ENCODE measurements at places on chromosomes 2 and 18.

- no peak for DNase-seq
These were observed 38.9 kb downstream of the ZNF516 start for GRCh38 chr18:76456018-76456750.

DNA sequence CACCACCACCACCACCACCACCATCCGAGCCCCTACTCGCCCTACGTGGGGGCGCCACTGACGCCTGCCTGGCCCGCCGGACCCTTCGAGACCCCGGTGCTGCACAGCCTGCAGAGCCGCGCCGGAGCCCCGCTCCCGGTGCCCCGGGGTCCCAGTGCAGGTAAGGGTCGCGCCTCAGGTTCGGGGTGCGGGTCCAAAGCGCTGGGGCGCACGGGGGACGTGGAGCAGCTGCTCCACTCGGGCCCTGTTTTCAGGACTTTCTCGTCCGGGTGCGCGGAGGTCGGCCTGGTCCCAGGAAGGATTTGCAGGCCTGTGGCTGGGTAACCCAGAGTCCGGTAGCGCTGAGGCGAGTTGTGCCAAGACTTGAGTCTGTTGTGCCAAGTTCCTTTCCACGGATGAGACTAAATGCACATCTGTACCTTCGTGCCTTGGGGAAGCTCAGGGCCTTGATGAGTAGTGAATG lies 2.8 kb downstream of the GATA6 start:
- DNase-seq: no peak

- no peak for DNase-seq
These were observed 343.2 kb downstream of the ALK start for GRCh38 chr2:29578084-29578598.

GRCh38 chr2:180222644-180223043 lies 215.5 kb upstream of the CWC22 start:
- no peak for DNase-seq

DNA sequence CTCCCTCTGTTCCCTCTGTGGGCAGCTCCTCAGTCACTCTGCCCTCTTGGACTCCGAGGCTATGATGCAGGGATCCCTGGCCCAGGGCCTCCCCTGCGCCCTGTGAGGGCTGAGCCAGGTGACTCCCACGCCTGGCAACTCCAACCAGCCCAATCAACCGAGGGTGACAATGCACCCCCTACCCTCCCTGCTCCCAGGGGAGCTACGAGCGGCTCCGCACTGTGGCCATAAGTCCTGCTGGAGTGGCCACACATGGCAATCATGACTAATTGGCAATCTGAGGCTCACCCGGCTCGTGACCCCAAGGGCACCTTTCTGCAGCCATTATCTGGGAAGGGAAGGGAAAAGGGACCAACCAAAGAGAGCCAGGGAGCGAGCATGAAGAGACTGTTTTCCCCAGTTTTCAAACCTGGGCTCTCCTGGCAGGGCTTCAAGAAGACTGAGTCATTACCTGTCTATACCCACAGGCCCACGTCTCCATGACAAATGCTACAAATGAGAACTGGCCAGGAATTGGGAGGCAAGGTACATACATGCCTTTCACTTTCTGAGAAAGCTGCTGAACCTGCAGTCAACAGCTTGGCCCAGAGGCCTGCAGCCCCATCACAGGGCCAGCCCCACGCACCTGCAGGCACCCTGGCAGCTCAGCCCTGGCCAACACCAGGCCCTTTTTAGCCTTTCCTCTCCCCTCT lies 45.1 kb downstream of the RPL31 start:
- no peak for DNase-seq

GRCh38 chr2:134134827-134135226 lies 119.0 kb upstream of the MGAT5 start:
- no peak for DNase-seq

DNA sequence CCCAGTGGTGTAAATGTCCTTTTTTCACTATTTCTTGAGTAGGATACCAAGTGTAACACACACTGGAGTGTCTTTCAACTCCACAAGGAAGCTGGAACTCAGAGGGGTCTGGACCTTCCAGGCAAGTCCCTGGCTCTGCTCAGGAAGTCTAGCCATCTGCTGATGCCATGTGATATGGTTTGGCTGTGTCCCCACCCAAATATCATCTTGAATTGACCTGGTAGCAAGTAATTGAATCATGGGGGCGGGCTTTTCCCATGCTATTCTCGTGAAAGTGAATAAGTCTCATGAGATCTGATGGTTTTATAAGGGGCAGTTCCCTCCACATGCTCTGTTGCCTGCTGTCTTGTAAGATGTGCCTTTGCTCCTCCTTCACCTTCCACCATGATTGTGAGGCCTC lies 99.4 kb upstream of the CDC42EP3 start:
- no peak for DNase-seq

DNA sequence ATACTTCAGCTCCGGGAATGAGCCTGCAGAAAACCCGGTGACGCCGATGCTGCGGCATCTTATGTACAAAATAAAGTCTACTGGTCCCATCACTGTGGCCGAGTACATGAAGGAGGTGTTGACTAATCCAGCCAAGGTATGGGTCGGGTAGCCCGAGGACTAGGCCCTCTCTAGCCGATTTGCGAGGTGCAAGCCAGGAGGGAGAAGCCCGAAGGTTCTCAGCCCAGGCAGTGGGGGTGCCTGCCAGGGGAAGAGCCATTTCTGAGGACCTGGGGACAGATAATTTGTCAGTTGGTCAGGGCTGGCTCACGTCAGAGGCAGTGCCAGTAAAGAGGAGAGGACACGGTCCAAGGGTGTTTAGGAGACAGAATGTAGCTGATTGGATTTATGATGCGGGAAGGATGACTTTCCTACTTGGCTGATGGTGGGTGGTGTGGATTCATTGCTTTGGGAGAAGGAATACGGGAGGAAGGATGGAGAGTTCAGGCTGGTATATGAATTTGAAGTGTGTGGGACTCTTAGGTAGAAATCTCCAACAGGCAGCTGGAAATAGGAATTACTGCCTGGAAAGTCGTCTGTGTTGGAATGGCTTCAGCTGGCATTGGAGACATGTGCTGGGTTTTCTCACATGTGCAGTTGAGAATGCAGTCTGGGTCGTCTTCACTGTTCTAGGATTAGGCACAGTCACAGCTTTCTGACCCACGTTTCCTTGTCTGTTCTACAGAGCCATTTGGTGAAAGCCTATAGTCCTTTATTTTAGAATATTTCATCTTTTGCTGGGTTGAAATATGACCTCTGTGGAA lies 874 bp downstream of the NDUFAF7 start:
- DNase-seq: no peak

- DNase-seq: no peak
These were observed 126.3 kb upstream of the SERTAD2 start for GRCh38 chr2:64780041-64780440.

DNA sequence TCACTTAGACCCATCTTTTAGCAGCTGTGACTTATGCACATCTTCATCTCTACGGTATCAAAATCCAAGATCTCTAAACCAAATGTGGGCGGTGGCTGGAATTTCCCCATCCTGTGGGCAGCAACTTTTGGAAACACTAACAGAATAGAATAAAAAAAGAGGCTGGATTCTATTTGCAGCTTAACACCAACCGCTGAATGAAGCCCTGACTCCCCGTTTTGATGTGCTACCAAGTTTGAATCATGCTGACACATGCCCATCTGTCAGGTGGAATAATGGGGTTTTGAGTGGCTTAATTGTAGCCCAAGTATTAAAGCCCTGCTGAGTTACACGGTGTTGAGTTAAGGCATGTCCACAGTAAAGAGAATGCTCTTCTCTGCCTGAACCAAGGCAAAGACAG lies 165.2 kb downstream of the MTCL1 start:
- DNase-seq: no peak

- no peak for DNase-seq
These were observed 20.7 kb downstream of the B3GNT2 start for GRCh38 chr2:62216616-62217015.

- no peak for DNase-seq
These were observed 154.6 kb downstream of the OSR1 start for GRCh38 chr2:19203866-19204265.

GRCh38 chr18:55362303-55362702 lies 225.7 kb downstream of the TCF4 start:
- no peak for DNase-seq

DNA sequence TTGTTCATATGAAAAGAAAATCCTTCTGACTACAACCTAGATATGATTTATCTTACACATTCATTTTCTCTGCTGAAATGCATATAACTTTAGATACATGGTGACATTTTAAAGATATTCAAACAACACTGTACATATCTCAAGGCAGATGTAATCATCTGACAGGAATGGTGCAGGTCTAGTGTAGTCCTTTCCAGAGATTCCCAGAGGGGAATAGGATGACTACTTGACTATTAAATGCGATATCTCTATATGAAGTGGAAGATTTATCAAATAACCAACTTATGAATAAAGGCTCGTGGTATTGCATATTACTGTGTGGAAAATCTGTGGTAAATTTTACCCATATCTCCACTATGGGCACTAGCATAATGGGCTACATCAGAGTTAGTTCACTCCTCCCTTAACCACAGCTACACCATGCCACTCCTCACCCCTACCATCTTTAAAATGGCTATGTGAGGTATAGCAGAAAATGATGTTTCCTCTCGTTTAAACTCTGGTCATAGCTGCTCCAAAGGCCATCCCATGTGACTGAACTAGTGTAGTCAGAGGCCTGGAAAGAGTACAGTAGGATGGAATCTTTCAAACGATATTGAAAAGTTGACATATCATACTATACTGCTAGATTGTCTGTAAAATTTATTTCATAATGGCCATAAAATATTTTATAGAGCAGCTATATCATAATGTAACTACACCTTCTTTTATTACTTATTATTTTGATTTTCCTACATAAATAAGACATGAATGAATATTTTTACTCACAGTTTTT lies 9.1 kb upstream of the ITPRID2 start:
- DNase-seq: no peak

GRCh38 chr2:6650311-6650710 lies 215.4 kb downstream of the CMPK2 start:
- DNase-seq: no peak

GRCh38 chr18:56380685-56381084 lies 257.7 kb downstream of the TXNL1 start:
- no peak for DNase-seq

GRCh38 chr18:68234131-68234530 lies 480.8 kb downstream of the TMX3 start:
- DNase-seq: no peak

DNA sequence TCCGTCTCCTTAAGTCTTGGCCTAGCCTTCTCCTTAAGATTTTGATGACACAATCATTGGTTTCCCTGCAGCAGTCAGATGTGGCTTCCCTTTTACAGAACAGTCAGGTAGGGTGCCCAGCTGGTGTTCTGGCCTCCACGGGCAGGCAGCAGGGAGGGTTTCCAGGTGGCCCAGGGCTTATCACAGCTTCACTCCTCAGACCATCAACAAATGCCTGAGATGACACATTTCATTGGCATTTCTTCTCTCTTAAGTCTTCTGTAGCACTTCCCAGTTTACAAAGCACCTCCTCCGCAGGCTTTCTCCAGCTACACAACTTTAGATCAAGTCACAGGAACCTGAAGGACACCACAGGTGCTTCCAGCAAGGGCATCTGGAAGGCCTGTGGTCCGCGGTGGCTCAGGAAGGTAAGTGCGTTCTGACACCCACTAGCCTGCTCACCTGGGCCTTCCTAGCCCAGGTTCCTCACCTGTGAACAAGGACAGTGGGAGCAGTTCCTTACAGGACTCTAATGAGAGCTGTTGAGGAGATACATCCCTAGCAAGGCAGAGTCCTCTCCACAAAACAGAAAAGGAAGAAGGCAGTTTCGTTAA lies 37.6 kb downstream of the PTPN18 start:
- DNase-seq: no peak

DNA sequence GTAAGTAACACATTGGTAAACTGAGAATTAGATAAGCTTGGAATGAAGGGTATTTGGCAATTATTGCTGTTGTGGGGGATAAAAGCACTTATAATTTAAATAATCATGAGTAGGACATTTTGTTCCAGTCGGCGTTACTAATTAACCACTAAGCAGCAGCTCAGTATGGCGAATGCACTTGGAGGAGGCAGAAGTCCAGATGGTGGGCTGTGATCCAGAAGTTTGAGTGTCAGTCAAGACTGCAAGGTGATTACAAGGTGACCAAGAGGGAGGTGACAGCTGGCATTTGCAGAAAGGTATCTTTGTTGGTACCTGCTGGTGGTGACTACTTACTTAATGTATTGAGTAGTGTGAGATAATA lies 643.6 kb upstream of the FAM98A start:
- no peak for DNase-seq

- peak; percentile 40 for DNase-seq
These were observed 1.1 kb downstream of the AFTPH start for GRCh38 chr2:64525317-64525613.

- DNase-seq: no peak
These were observed 103.5 kb upstream of the NOSTRIN start for GRCh38 chr2:168698969-168699368.

- DNase-seq: no peak
These were observed 115.8 kb downstream of the SS18 start for GRCh38 chr18:25974630-25975077.

DNA sequence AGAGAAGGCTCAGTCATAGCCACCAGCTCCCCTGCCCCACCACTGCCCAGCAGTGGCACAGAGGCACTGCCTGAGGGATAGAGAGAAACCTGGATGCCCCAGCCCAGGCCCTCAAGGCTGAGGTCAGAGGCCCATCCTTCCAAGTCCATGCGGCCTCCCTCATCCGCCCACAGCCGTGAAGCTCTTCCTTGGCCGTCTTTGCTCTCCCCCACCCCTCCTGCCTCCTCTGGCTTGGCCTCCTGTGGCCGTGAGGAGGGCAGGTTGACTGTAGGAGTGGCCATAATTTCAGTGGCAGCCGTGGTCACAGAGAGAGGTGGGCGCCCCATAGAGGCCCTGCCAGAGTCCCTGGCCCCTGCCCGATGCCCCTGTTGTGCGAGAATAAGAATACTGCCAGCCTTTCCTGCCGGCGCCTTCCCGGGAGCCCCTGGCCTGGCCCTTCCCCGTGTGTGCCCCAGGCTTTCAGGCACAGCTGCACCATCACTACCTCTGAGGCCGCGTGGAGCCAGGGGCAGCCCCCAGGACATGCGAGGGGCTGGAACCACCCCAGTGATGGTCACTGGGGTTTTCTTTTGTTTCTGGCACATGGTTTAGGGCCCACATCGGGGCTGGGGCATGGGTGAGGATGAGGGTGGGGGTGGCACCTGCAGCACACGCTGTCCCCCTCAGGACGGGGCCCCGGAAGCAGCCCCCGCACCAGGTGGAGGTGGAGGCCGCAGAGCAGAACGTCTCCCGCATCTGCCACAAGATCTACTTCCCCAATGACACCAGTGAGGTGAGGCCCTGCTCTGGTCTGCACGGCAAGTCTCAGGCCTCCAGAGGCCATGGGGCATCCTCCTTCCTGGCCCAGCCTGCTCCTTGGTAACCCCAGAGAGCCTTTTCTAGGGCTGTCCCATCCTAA lies 13.1 kb upstream of the GPR17 start:
- DNase-seq: no peak

GRCh38 chr2:238696331-238696730 lies 151.6 kb upstream of the TWIST2 start:
- DNase-seq: no peak

DNA sequence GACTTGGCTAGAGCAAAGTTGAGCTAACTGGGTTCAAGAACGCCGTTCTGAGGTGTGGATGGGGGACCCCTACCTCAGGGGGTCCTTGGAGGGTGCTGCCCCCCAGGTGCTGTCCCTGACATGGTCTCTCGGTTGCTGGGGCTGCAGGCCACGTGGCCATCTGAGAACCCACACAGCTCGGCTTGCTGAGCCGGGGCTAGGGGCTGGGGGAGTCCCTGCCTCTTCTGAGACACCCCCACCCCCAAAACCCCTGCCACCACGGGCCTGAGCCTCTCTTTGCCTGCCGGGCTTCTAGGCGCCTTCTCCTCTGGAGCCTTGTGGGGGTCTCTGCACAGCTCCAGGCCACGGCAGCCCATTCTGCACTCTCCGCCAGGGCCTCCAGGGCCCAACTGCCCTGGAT lies 52.0 kb upstream of the LAMA1 start:
- DNase-seq: no peak

Data from CD4-positive, alpha-beta T cell treated with Interleukin-10 for 1 hour (primary cell).